T-cell (primary cell): ENCODE measurements at places on chromosomes 12 and 14.

GRCh38 chr12:122130150-122130549 is 43.9 kb downstream of the IL31 start:
- DNase-seq: no peak

DNA sequence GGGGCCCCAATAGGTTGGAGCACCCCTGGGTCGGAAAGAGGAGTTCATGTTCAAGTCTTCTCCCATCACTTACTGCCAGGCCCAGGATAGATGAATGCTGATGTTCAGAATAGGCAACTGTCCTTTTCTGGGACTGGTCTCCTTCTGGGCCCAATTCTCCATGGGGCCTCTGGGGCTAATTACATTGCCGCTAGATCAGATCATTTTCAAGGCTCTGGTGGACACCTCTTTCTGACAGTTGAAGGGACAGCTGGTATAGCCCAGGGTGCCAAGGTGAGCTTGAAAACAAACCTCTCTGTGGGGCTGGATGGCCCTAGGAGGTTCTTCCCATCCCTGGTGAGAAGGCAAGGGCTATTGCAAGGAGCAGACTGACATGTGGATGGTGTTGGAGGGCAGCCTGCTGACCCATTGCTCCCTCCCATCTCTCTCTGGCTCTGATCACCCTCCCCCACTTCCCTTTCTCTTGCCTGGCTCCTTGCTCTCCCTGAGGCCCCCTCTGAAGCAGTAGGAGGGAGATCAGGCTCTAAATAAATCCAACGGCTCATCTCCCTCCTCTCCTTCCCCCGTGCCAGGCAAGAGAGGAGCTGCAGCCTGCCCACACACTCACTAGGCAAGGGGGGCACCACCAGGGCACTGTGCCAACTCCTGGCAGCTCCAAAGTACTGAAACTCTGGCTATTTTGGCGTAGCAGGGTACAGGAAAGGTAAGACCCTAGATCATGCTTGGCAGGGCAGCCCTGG is 1.9 kb downstream of the CACNB3 start:
- no peak for DNase-seq

DNA sequence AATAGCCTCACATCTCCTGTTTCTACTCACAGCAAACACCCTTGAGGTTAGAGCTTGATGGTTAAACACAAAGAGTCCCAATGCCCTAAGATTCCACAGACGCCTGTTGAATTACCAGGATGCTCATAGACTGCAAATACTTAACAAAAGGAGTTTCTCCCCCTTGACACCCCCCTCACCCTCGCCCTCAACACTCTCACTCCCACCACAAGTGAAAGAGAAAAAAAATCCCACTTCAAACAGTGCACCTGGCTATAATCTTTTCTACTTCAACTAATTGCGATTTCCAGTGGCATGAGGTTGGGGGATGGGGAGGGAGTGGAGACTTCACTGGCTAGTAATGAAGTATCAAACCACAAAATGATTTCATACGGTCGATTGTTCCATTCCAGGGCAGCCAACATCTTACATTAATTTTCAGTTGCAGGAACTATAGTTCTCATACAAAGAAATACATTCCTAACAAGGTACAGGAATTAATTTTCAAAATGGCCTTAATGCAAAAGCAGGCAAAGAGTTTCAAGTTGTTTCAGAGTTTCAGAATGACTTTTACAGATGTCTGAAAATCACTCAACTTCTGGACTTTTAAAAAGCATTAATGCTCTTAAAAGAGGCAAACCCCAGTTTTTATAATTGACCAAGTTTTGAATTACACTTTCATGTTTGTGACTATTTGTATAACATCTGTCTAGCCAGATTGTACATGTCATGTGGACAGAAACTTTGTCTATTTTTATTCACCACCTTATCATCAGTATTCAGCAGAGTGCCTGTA is 390.7 kb downstream of the C12orf75 start:
- DNase-seq: no peak

DNA sequence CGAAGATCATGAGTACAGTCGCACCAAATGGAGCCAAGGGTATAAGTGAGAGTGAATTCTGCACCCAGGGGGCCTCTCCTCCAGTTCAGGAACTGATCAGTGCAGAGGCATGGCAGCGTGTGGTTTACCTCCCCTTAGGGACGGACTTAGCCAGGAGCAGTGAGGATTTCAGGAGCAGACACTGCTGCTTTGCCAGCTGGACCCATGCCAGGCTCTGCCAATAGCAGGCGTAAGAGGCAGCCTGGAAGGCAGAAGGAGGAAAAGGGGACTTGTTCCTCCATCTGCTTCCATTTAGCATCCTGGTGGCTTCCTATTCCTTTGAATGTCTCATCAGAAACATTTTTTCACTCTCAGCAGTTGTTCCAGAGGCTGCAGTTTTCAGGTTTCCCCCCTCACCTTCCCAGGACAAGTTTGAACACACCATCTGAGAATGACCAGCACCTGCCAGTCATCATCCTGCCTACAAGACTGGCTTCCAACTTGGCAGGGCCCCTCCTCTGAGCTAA is 137.0 kb upstream of the LMNTD1 start:
- DNase-seq: no peak

GRCh38 chr14:44995770-44996294 is 33.8 kb downstream of the TOGARAM1 start:
- no peak for DNase-seq

GRCh38 chr14:92994131-92994676 is 71.3 kb downstream of the CHGA start:
- no peak for DNase-seq

GRCh38 chr14:68526512-68527091 is 266.3 kb downstream of the ZFP36L1 start:
- DNase-seq: no peak

DNA sequence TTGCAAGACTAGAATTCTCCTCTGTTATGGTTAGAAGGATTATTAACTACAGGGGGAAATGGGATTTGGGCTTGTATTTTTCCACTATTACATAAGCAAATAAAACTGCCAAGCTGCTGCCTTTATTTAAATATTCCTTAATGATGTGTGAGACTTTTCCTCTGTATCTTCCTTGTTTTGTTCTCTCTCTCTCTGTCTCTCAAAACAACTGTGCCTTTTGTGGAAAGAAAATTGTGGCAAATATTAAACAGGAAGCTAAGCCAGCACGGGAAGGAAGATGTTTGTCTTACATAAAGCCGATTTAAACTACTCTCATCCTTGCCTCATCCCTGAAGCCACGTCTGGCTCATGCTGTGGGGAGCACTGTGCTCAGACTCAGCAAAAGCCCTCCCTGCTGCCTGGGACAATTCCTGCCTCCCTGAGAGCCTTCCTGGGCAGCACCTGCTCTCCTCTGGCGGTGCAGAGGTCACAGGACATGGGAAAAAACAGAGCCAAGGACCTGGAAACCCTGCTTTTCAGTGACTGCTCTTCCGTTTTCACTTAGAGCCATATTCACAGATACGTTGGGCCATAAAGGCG is 237.2 kb downstream of the SLC15A4 start:
- DNase-seq: no peak

GRCh38 chr12:69515394-69515930 is 45.3 kb downstream of the FRS2 start:
- no peak for DNase-seq

GRCh38 chr12:94969424-94969823 is 34.1 kb downstream of the NDUFA12 start:
- no peak for DNase-seq

GRCh38 chr12:115870021-115870420 is 407.5 kb downstream of the MED13L start:
- no peak for DNase-seq

- no peak for DNase-seq
Observed at GRCh38 chr12:14394317-14395073, 29.0 kb downstream of the ATF7IP start.

DNA sequence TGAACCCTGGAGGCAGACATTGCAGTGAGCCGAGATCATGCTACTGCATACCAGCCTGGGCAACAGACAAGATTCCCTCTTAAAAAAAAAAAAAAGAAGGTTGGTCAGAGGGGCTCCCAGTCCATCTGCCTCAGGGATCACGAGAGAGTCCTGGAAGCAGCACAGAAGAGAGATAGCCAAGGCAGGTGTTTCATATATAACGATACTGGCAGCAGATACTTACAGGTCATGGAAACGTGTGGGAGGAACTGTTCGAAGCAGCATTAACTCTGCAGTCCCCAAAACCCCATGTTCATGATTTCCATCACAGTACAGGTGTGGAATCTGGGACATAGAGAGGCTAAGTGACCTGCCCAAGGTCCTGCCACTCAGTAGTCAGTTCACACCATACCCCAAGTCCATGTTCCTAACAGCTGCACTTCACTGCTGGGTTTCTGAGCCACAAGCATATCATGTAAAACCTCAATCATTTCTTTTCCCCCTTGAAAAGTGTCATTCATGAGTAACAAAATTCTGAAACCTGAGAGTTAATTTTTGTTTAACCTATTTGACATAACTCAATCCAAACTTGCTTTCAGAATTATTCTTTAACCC is 16.7 kb downstream of the CDK2AP1 start:
- DNase-seq: no peak

DNA sequence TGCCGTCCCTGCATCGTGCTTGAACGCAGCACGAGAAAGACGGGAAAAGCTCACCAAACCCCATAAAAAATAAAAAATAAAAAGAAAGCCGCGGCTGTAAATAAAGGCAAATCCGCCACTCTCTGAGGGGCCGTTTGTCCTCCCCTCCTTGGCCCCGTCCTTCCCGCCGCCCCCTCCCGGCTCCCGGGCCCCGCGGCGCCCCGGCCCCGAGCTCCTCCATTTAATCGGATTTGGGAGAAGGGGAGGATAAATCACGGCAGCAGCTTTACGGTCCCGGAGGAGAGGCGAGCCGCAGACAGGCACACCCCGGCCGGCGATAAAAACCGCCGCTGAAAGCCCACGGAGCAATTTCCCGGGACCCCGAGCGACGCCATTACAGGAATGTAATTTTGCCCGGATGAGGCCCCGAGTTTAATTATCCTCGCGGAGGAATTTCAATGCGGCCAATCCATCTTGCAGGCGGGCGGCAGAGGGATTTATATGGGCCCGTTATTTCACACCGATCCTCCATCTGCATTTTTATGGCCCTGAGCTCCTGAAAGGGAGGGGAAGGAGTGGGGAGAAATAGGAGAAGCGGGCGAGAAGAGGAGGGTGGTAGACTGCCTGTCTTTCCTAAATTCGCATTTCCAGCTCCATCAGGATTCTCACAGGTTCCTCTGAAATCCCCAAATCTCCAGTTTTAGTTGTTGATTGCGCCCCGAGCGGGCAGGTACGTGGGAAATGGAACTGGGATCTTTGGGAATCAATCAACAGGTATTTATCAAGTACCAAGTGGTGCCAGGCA is 1.3 kb upstream of the ATP5MC2 start:
- no peak for DNase-seq

GRCh38 chr12:88251798-88252197 is 109.7 kb downstream of the TMTC3 start:
- no peak for DNase-seq

- DNase-seq: no peak
Observed at GRCh38 chr12:123269395-123269892, 2.2 kb downstream of the CDK2AP1 start.

- peak; percentile 28 for DNase-seq
Observed at GRCh38 chr12:70719672-70720420, 82.6 kb upstream of the PTPRB start.

GRCh38 chr14:42437809-42438208 is 831.1 kb downstream of the LRFN5 start:
- no peak for DNase-seq

- no peak for DNase-seq
Observed at GRCh38 chr14:104150136-104151025, 12.0 kb downstream of the KIF26A start.

- no peak for DNase-seq
Observed at GRCh38 chr14:101859538-101859902, 98.0 kb downstream of the PPP2R5C start.

DNA sequence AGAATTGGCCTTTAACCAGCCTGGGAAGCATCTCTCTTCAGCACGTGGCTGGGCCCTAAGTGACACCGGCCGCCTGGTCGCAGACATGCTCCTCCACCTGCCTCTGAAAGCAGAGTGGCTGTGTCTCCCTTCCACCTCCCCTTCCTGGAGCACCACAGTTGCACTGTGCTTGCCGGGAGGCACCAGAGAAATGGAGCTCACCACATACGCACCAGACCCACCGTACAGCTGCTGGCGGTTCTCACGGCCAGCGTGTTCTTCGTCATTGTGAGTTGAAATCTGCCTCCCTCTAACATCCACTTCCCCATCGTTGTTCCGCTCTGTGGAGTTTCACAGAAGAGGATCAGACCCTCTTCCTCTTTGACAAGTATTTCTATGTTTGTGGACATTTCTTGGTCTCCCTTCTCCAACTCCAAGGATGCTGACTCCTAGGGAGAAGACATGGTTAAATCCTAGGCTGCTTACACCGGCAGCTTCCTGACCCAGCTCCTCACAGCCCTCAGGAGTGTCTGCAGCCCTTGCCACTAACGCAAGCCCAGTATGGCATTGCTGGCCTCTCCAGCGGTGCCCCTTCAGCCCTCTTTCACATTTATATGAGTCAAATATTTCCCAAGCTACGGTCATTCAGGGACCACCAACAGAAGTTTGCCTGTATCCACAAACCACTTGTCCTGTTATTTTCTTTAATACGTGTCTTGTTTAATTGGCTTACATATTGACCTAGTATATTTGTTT is 11.5 kb upstream of the KRT5 start:
- DNase-seq: no peak

DNA sequence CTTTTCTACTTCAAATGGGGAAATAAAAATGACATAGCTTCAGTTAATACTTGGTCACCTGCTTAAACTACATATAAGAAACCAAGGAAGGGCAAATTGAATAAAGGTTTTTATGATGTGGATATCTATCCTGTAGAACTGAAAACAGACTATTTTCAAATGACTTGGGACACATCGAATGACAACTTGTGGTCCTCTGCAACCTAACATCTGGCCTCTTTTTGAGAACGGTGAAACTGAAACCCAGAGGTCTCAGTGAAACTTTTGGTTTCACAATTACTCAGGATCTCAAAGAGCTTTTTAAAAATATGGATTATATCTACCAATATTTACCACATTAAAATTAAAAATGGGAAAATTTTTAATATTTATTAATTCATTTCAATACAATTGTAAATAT is 65.2 kb downstream of the PPP2R5E start:
- no peak for DNase-seq

GRCh38 chr14:71638523-71639196 is 293.6 kb upstream of the RGS6 start:
- no peak for DNase-seq

DNA sequence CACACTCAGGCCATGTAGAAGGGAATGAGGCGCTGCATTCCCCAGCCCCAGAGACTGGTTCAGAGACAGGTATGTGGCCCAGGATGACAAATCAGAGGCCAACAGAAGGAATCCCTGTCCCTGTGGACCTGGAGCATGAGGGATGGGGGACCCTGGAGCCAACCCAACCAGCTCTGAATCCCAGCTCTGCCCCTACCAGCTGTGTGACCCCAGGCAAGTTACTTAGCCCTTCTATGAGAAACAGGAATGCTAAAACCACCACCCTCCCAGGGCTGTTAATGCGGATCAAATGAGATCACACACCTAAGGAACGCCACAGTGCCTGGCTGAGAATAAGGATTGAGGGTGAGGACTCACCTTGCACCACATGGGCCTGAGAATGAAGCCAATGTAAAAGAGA is 15.6 kb downstream of the ITPK1 start:
- no peak for DNase-seq
